SK-MEL-5 (cell line): ENCODE measurements at places on chromosomes 6 and 20.

- no peak for DNase-seq
These were observed 168.5 kb upstream of the ATXN1 start for GRCh38 chr6:16929809-16930208.

DNA sequence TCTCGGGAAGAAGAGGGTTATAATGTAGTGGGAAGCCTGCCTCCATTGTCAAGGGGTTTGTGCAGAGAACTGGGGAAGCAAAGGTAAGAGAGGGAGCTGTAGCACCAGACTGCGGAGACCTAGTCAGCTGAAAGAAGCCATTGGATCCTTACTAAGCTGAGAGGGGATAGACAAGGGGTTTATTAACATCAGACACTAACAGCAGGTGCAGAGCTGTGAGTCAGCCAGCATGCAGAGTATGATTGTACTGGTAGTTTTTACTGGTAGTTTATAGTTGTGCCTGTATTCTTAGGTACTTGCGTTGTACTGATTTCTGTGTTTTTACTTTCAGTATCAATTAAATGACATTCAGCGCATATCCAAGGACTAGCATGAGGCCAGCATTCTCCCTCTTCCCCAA is 17.8 kb upstream of the COL19A1 start:
- no peak for DNase-seq

GRCh38 chr6:94955156-94955555 is 622.2 kb upstream of the MANEA start:
- DNase-seq = no peak

GRCh38 chr20:62697468-62697912 is 11.1 kb upstream of the NTSR1 start:
- peak; percentile 65 for DNase-seq

- DNase-seq = no peak
These were observed 5.1 kb downstream of the IGF2R start for GRCh38 chr6:159973951-159974350.

DNA sequence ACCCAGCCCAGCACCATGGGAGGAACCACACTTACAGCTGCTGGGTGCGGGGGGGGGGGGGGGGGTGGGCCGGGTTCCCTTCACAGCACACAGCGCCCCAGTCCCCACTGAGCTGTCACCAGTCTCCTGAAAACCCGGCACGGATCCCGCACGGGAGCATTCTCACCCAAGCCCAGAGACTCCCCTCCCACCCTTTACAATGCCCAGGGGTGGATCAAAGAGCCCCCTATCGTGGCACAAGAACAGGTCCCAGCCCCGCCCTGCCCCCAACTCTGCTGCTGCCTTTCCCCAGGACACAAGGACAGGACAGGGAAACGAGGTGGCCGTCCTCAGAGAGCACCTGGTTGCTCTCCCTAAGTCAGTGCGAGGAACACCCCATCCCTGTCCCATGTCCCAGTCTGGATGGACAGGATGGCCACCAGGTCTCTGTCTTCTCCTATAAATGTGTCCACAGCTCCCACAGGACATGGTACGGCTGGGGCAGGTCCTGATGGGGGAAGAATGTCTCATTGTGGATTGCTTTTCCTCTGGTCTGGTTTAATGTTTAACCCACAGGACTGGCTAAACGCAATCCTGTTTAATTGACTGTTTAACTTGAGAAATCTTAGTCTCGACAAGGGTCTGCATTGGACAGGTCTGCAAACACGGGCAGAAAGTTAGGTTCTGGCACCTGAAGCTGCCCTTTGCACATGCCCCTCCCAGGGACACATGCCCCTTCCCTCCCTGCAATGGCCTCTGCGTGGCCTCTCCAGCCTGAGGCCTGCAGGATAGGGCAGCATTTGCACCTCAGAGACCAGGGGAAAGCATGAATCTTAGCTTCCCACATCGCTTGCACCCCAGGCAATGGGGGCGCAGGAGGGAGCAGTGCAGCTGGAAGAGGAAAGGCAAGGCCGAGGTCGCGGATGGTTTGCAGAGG is 45.3 kb downstream of the DACT2 start:
- DNase-seq = no peak
